ENCODE measurements at places on chromosomes 2 and 18.

- no peak for DNase-seq
Observed at GRCh38 chr2:241912021-241912555, 42.6 kb downstream of the RTP5 start.

- no peak for DNase-seq
Observed at GRCh38 chr2:10173258-10174005, 50.9 kb downstream of the RRM2 start.

- DNase-seq: no peak
Observed at GRCh38 chr2:238101891-238102841, 2.0 kb downstream of the ESPNL start.

DNA sequence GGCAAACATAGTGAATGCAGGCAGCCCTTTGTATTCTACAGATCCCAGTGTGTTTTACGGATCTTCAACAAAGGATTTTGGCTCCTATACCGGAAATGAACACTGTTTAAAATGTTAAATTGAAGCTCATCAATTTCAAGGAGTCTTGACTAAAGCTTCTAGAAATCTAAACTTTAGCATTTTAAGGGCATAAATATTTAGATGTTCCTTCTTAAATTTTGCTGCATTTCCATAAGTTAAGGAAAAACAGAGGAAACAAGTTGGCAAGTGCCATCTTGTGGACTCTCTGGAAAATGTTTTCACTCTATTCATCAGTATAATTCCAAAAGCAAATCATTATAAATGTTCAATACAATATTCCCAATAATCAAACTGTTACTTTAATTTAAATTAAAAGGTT lies 19.6 kb downstream of the CHN1 start:
- no peak for DNase-seq

DNA sequence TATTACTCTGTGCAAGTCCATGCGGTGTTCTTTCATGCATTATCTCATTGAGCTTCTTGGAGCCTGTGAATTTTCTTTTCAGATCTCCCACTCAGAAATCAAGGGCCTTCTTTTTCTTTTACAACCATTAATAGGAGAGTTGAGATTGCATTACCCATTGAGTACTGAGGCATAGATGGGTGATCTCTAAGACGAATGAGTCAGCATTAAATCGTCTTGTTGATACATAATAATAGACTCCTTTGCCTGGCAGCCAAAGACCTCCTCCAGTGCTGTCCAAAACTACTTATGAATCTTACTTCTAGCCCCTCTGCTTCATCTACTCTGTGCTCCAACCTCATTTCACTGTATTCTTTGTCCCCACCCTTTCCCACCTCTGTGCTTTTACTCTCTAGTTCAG lies 180.5 kb downstream of the AGPS start:
- DNase-seq: peak; percentile 16

DNA sequence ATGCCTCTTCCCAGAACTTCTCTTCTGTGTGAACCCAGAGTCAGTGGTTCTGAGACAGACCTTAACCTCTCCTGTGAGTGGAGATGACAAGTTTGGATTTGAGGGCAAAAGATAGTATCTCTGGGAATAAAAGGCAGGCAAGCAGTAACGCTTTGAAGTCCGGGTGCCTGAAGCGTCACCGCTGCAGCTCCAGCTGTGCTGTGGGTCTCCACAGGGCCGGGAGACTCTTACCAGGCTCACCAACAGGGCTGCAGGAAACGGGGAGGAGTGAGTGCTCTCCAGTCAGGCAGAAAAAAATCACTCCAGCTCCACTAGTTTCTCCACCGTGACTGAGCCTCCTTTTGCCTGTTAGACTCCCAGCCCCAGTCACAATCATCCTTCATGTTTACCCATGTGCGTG lies 79.7 kb upstream of the MAP4K4 start:
- no peak for DNase-seq

DNA sequence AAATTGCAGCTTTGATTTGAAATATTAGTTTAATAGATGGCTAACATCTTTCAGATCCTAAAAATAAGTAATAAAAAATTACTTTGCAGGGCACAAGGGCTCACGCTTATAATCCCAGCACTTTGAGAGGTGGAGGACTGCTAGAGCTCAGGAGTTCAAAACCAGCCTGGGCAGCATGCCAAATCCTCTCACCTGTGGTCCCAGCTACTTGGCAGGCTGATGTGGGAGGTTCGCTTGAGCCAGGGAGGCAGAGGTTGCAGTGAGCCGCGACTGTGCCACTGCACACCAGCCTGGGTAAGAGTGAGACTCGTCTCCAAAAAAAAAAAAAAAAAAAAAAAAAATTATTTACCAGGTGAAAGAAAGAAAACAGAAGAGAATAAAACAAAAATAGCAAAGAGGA lies 449.8 kb downstream of the NRXN1 start:
- no peak for DNase-seq

- DNase-seq: no peak
Observed at GRCh38 chr18:36329684-36330434, 32.3 kb downstream of the FHOD3 start.

DNA sequence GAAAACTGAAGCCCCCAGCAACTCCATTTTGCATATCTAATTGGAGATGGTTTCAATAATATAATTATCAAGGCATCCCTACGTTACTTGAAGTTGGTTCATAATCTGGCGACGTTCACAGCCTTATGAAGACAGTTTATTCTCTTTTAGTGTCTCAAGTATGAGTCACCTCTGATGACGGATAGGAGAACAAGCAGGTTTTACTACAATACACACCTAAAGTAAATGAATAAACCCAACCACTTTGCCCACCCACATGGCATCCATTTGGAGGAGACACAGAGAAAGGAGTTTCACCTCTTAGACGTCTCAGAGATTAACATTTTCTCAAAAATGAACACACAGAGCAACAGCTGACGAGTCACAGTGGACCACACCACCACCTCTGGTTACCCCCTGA lies 40.8 kb downstream of the BCL11A start:
- DNase-seq: no peak

DNA sequence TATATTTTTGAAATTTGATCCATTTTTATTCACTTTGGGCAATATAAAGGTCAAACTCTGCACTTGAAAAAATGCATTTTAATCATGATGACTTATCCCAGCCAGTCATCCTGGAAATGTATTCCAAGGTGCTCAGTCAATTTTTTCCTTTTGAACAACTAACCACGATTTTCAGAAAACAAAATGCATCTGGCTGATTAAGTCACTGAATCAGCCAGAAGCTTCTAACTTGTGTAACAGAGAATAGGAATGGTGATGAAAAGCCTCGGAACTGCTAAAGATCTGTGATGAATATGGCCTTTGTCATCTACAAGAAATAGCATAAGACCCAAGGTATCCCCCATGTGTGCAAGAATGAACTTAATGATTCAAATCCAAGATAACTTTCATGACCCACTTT lies 572.7 kb downstream of the EPHA4 start:
- DNase-seq: no peak

- no peak for DNase-seq
Observed at GRCh38 chr18:55585920-55586561, 2.0 kb downstream of the TCF4 start.

- DNase-seq: no peak
Observed at GRCh38 chr18:68441241-68441640, 273.7 kb downstream of the TMX3 start.

DNA sequence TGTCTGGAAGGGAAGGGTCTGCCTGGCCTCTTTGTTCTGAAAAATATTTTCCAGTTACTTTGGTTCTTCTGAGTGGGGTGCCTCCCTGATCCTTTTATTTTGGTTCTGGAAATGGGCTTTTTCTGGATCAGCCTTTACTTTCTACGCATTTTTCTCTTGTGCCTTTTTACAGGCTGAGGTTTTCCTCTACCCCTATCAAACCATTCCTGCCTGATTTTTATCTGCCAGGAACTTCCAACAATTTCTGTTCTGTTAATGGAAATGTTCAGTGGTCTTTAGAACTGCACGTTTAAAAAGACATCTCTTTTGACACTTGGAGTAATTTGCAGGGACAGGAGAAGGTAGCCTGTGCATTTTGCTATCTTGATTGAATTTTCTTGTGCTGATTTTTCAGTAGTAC lies 113.8 kb downstream of the ARHGAP28 start:
- DNase-seq: no peak

DNA sequence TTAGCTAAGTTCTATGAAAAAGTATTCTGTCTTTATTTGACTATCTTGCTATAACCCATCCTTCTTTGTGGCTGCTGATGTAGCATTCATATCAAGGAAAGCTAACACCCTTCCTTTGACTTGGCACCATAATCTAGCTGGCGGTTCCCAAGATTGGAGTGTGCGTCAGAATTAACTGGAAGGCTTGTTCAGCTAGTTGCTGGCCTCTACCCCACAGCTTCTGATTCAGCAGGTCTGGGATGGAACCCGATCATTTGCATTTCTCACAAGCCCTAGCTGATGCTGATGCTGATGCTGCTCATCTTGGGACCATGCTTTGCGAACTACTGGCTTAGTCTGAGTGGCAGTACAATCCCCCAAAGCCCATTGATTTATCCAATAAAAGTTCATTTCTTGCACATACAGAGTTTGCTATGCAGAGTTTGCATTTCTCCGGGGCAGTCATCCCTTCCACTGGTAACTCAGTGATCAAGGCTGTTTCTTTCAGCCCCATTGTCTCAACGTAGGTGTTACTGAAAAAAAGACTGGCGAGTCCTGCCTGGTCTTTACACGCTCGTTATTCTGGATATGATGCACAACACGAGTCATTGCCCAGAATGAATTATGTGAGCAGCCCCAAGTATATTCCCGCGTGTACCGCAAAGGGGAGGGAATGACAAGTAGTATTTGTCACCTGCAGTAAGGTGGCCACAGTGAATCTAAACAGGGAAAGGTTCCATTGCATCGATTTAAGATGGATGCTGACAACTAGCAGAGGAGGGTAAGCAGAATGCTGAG lies 96.5 kb downstream of the ZNF532 start:
- DNase-seq: no peak

- DNase-seq: no peak
Observed at GRCh38 chr2:49936965-49937364, 782.6 kb upstream of the FSHR start.

- DNase-seq: no peak
Observed at GRCh38 chr2:156005531-156005930, 327.0 kb downstream of the NR4A2 start.

- DNase-seq: no peak
Observed at GRCh38 chr2:241193271-241193670, 4.8 kb downstream of the ANO7 start.

DNA sequence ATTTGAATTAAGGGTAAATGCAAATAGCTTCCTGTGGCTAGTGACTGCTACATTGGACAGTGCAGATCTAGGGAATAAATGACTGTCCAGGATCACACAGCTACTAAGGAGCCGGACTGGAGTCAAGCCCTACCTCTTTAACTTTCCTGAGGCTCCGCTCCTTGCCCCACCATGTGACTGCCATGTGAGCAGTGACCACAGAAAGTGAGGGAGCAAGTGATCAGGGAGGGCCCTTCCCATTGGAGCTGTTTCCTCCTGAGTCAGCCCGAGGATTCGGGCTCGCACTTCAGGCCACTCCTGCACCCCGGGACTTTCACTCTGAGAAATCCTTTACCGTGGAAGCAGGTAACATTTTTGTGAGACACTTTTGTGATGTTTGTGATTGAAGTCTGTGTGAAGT lies 198.0 kb downstream of the ANKRD30B start:
- no peak for DNase-seq

DNA sequence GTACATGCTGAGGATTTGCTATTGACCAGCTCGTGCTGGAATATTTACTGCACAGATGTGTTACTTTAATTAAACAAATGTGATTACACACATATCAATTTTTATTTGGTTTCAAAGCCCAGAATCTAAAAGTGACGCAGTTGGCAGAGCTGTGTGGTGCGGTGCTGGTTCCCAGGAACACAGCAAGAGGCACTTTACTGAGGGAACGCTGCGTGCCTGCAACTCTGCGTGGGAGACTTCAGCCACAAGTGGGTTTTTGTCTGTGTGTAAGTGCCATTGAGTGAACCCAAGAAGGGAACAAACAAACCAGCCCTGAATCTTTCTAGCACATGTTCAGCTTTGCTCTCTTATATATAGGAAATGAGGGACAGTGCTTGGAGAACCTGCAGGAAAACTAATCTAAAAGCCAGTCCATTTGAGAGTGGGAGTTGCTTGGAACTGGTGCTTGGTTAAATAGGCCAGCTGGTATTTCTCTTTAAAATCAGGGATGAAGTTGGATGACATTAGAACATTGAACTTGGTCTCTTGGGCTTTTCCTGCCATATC lies 196.6 kb upstream of the CELF4 start:
- no peak for DNase-seq

- no peak for DNase-seq
Observed at GRCh38 chr2:37564356-37564755, 107.1 kb downstream of the CDC42EP3 start.

DNA sequence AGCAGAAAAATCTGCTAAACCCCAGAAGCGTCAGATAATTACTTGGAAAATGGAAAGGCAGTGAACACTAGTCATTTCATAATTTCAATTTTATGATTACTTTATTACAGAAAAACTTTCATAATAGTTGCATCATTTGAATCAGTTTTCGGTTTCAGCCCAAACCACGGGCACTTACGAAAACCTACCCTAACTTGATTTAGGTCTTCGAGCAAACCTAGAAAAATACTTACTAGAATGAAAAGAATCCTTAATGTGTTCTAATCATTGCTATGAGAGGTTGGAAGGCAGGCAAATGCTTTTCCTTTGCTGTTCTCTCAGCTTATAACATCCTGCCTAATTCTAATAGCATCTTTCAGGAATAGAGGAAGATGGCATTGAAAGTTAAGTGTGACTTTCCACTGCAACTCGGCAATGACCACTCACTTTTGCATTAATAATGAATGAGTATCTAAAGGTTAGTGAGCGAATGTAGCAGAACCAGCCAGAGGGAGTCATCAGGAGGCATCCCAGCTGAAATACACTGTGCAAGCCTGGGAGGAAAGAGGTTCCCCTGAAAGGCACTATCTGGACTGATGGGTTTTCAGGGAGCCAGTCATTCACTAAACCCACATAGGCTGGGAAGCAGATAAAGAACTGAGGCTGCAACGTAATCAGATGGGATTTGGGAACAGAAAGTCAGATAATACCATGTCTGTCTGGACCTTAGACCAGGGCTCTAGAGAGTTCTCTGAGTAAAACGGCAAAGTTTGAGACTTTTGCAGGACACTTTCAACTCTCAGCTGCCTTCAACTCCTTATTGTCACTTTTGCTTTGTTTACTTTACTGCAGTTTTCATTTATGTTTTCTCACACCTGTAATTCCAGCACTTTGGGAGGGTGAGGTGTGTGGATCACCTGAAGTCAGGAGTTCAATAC lies 520.8 kb downstream of the RNF144A start:
- no peak for DNase-seq

DNA sequence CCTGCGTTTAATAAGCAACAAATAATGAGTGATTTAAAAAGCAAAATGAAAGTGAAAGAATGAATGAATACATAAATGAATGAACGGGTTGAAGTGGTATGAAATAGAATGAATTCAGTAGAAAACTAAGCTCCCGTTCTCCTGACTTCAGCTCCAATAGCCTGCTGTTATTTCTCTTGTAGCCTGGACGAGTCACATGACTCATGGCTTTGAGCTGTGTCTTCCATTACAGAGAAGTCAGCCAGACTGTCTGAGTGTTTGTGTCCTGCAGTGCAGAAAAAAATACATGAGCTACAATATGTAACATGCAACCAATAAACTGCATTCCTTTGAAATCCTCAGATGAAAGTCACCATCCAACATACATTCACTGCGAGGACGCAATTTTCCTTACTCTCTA lies 21.2 kb downstream of the SCG2 start:
- peak; percentile 55 for DNase-seq
